ENCODE measurements at places on chromosomes 11 and 22.

DNA sequence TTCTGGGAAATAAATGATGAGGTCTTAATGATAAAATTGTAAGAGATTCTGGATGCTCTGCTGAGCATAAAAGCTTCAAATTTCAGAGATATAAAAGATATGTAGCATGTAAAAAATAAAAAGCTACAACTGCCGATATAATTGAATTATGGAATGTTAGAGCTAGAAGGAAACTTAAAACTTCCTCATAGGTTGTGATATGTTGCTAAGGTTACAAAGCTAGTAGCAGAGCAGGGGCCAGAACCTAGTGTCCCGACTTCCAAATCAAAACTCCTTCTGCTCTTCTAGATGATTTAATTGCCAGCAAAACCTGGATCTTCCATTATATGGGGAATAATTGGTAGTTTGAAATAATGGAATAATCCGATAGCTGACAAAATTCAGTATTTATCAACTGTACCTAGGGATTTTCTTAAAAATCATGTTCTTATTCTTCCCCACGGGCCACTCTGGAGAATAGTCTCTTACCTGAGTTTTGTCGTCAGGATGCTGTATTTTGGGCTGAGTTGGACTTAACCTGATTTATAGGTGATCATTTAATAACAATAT is at the start of gene ASCL3:
TSS of gene ASCL3 (minus strand) at position 499 of the 549 bp plus-strand sequence. CDS start 4,855 bp downstream, outside the sequence.
- no peak for DNase-seq

- DNase-seq = no peak
Observed at GRCh38 chr11:82315093-82315492, 418.6 kb downstream of the FAM181B start.

DNA sequence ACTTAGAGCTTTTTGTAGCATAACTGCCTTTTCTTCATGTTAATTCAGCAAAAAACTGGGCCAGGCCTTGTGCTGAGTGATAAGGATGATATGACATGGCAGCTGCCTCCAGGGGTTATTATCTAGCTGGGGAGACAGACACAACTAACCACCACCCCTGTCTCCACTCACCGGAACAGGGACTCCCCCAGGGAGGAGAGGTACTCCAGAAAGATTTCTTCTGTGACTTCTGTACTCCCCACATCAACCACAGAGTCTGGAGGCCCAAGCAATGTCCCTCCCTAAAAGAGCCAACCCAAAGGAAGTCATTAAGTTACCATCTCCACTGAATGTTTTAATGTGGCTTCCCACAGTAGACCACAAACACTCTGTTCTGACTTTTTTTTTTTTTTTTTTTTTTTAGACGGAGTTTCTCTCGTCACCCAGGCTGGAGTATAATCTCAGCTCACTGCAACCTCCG is 14.3 kb upstream of the PMM1 start:
- DNase-seq = no peak

DNA sequence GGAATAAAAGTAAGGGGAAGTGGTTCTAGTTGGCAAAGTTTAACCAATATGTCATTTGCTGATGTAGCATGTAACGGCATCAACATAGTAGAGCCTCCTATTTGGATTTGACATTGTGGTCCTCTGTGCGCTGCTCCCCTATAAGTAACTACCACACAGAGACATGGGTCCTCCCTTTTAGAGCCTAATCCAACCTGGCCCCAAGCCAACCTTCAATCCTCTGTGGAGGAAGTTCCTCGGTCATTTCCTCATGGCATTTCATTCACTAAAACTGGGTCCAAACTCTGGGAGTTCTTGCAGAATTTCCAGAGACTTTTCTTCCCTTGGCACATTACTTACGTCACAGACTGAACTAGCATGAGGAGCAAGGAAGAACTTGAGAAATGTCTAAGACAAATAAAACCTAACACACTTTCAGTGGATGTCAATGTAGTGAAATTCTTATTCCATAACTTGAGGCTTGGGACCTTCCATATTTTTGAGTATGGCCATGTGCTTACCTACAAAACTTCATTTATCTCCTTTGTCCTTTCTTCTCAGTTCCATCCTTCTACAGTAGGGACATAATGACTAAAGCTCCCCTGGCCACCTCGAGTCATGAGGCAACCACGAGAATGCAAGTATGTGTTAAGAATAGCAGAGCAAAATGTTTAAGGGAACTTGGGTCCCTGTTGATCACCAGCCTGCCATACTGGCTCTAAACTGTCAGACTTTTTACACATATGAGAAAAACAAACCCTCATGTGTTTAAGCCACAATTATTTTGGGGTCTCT is 34.7 kb downstream of the MMP20 start:
- DNase-seq = no peak

DNA sequence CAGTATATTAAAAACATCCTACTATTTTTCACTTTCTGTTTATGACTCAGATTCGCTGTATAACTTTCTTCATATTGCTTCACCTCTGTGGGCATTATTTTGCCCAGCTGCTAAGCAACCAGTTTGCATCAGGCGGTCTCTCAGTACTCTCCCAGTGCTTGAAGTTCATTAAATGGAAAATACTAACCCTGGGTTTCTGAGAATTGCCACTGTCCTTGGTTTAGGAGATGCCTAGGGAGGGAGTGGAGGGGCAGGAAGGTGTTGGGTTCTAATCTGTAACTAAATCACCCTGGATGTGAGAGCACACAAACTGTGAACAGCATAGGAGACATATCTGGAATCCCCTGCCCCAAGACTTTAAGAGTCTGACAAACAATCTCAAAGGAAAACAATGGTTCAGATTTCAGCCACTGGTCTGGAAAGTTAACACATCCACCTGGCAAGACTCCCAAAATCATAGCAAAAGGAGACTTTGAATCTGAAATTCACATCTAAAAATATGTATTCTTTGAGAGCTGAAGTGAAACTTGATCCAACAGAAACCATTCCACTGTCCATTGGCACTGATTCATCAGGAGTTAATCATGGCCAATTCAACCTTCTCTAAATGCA is 540.0 kb downstream of the SOX6 start:
- peak; percentile 80 for DNase-seq

GRCh38 chr11:32312865-32313403 is 122.4 kb downstream of the WT1 start:
- no peak for DNase-seq

- DNase-seq = no peak
Observed at GRCh38 chr22:28864878-28865596, 18.3 kb upstream of the ZNRF3 start.

DNA sequence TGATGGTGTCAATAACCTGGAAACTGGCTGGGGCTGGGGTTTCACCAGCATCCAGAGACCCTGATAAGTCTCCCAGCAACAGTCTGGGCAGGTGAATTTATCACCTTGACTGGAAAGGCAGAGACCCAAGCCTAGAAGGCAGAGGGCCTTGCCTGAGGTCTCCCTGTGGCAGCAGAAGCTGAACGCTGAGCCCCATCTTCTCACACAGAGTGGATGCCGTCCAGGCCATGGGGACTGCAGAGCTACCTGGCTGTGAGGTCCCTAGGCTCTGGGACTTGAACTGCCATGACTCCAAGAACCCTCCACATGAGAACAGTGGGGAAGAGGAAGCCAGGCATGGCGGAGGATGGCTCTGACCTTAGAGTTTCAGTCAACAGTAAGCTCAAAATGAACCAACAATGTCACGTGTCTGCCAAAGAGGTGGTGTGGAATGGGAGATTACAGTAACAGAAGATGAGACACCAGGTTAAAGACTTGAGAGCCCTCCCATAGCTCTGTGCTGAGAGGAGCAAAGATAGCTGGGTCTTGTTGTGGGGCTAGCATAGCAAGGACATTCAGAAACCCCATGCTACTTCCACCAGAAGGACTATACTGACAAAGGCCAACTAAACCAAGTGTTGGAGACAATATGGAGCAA is 79.1 kb upstream of the LINC01488 start:
- no peak for DNase-seq

- DNase-seq = no peak
Observed at GRCh38 chr11:116640641-116641402, 132.0 kb downstream of the BUD13 start.

- DNase-seq = no peak
Observed at GRCh38 chr11:90187839-90188238, 35.0 kb downstream of the CHORDC1 start.

- DNase-seq = no peak
Observed at GRCh38 chr11:76632492-76632891, 38.1 kb downstream of the LRRC32 start.

GRCh38 chr22:27317096-27317495 is 484.5 kb downstream of the MN1 start:
- no peak for DNase-seq

GRCh38 chr11:27592098-27592780 is 85.7 kb upstream of the LIN7C start:
- DNase-seq = no peak

DNA sequence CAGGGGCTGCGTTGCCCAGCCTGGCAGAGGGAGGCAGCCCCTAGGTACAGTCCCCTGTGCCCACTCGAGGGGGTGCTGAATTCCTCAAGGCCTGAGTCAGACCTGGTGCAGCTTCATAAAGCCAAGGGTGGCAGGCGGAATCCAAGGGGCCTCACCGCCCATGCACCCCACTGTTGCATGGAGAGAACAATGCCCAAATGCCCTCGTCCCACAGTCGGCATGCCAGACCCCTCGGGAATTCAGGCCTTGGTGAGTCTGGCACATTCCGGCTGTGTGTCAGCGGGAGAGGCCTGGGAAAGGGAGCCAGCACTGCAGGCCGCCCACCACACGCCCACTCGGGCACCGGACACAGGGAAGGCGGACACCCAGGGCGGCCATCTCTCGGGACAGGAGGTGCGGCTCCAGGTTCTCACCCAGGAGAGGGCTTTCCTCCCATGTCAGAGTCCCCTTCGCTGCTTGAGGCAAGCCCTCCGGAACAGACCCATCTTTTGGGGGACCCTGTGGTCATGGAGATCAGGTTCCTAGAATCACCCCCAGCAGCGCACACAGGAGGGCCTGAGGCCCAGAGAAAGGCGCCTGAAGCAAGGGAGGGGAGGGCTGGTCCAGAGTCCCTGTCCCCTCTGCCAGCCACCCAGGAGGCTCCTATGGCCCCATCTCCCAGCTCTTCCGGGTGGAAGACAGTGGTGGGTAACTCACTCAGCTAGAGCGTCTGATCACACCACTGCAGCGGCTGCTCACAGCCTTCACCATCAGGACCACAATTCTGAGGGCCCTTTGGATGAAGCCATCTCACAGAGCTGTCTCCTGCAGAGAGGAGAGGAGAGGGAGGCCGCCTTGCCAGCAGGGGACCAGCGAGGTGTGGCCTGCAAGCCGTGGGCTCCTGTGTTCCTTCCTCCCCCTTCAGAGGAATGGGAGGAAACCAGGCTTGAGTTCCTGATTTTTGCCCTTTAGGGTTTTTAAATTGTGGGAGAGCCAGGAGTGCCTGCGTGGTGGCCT is 31.6 kb upstream of the KCNQ1OT1 start:
- no peak for DNase-seq

DNA sequence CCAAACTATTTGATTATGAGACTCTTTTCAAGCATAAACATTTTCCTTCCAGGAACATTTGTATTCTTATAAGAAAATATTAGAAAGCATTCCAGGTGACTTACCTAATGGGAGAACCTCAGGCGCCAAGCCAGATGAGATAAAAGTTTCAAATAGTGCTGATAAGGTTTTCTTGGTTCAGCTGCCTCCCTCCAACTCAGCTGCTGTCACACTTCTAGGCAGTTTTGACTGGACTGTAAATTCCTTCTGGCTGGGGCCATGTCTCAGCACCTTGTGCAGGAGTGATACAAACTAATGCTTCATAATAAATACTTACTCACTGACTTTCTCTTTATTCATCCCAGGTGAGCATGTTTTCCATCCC is 131.1 kb downstream of the MED15 start:
- DNase-seq = no peak

DNA sequence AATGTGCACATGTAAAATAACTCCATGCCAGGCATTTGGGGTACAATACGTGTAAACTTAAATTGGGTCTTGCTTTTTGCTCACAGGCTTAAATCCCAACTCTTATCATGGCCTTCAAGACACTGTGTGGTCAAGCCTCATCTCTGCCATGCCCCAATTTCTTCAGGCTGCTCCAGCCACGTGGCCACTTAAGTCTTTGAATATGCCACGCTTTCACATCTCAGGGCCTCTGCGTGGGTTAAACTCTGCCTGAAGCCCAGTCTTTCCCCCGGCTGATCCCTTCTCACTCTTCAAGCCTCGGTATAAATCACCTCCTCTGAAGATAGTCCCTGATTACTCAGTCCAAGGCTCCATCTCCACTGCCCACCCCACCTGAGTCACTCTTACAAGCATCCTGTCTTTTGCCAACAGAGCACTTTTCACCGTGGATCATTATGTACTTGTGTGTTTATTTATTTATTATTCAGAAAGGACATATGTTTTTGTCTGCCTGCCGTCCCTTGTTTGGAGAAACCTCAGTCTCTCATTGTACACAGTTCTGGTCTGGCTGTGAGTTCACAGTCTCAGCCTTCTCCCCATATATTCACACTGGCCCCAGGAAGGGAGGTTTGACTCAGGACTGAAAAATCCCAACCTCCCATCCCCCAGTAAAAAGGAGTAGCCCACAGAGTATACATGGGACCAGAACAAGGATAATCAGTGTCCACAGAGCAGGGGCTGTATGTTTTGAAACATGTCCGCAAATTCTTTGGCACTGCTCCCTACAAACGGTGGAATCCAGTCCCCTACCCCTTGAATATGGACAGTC is 344.7 kb downstream of the MN1 start:
- peak; percentile 12 for DNase-seq

DNA sequence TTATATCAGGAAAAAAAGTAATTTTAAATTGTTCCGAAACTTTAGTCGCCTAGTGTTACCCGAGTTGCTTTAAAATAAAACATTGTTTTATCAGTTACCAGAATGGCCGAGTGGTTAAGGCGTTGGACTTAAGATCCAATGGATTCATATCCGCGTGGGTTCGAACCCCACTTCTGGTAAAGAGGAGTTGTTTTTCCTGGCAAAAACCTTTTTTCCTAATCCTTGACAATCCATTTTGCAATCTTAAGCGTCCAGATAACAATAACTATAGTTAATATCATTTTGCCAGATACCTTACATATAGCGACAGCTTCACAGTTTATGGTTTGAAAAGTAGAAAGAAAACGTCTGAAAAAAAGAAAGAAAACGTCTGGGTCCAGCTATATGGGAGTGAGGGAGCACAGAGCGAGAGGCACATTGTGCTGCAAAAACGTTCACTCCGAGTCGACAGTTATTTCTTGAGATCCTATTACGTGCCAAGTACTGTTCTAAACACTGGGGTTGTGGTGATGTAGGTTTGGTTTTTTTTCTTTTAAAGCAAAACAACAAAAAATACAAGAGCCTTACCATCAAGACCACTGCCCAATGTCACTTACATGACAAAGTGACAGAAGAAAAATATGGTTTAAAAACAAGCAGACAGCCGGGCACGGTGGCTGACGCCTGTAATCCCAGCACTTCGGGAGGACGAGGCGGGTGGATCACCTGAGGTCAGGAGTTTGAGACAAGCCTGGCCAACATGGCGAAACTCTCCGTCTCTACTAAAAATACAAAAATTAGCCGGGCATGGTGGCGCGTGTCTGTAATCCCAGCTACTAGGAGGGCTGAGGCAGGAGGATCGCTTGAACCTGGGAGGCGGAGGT is 40.6 kb downstream of the OR4D9 start:
- peak; percentile 91 for DNase-seq

GRCh38 chr11:57460022-57460757 is at the start of gene RTN4RL2:
RTN4RL2 (plus strand) TSS chr11:57460528; CDS start chr11:57460866, 338 bp downstream.
- DNase-seq = no peak

- DNase-seq = no peak
Observed at GRCh38 chr22:40202225-40202944, 24.7 kb downstream of the TNRC6B start.

All from fibroblast of the conjunctiva (primary cell).